ENCODE measurements at places on chromosomes 1 and 21.

- no peak for DNase-seq
These were observed 65.6 kb downstream of the RIMS3 start for GRCh38 chr1:40599926-40600325.

DNA sequence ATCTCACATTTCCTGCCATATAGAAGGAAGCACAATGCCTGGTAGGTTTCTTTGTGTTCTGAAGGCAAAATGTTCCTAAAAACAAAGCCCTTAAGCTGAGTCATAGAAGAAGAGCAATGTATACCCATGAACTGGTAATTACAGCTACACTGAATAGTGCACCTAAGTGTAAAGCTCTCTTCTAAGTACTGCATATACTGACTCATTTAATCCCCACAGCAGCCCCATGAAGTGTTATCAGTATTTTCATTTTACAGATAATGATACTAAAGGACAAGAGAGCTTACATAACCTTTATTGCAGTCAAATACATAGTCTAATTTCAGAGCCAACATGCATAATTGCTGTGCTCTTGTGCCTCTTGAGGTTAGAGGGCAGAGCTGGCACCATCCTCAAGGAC is 239.9 kb downstream of the DPYD start:
- no peak for DNase-seq

- peak; percentile 46 for DNase-seq
These were observed 36.2 kb upstream of the ZNF362 start for GRCh38 chr1:33219886-33220661.

- no peak for DNase-seq
These were observed 653 bp upstream of the IFFO2 start for GRCh38 chr1:18957136-18957521.

GRCh38 chr1:44012404-44012803 is 18.9 kb downstream of the SLC6A9 start:
- no peak for DNase-seq

DNA sequence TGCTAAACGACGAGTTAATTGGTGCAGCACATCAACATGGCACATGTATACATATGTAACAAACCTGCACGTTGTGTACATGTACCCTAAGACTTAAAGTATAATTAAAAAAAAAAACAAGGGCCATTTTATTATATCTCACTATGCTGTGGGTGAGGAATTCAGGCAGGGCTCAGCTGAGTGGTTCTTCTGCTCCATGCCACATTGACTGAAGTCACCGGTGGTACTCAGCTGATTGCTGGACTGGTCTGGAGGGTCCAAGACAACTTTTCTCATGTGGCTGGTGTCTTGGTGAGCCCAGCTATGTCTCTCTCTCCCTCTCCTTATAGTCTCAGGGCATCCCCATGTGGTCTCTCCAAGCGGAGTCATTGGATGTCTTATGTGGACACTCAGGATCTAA is 275.0 kb downstream of the GRIK3 start:
- no peak for DNase-seq

DNA sequence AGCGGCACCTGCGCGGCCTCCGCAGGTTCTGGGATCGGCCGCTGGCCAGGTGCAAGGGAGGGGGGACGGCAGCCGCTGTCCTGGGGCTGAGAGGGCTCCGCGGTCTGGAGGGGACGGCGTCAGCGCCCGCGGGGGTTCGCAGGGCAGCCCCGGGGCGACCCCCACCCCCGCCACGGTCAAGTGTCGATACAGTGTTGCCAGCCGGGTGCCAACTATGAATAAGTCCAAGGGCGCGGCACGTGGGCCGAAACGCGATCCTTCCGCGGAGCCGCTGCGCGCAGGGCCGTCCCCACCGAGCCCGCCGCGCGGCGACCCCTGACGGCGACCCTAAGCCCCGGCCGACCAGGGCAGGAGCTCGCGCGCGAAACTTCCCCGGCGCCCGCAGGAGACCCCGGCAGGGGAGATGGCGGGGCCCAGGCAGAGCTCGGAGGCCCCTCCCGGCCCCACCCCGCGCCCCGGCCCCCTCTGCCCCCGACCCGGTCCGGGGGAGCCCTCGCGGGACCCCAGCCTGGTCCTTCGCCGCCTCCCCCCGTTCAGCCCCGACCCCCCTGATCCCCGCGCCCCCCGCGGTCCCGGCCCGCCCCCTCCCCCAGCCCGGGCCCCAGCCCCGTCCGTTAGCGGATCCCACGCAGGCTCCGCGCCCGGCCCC is 586 bp upstream of the AGPAT3 start:
- no peak for DNase-seq

- DNase-seq, result no peak
These were observed 249.6 kb downstream of the PLA2G4A start for GRCh38 chr1:187078321-187078720.

Data from foreskin melanocyte (primary cell).